ENCODE measurements at places on chromosomes 11 and 22.

GRCh38 chr11:10474551-10474950 is 19.5 kb downstream of the AMPD3 start:
- no peak for DNase-seq

DNA sequence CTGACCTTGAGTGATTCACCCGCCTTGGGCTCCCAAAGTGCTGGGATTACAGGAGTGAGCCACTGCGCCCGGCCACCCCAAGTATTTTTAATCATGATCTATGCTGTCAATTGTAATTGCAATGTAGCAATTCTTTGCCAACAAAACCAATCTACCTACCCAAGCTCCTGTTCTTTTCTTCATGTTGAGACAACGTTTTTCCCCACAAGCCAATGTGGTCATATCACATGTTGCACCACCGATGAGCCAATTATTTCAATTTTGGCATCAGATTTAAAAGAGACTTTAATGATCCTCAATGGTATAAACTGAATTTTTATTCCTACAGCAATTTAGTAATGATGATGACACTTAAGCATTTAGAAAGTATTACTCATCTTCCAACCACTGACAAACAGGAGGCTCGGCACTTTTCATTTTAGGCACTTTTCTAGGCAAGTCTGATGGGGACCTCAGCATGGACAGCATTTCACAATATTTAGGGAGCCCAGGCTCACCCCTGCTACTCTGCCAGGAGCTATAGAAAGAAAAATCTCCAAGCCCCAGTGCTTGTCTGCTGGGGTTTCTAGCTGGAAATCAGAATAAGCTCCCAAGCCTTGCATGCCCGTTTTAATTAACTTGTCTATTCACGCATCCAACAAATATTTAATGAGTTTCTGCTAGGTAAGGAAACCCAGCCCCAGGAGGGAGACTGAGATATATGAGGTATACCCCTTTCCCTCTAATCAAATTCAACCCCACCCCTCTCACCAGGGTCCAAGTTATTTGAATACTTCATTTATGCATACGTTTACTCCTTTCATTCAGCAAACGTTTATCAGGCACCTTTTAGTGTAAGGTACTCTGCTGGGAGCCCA is 291.4 kb downstream of the ST3GAL4 start:
- DNase-seq: no peak

DNA sequence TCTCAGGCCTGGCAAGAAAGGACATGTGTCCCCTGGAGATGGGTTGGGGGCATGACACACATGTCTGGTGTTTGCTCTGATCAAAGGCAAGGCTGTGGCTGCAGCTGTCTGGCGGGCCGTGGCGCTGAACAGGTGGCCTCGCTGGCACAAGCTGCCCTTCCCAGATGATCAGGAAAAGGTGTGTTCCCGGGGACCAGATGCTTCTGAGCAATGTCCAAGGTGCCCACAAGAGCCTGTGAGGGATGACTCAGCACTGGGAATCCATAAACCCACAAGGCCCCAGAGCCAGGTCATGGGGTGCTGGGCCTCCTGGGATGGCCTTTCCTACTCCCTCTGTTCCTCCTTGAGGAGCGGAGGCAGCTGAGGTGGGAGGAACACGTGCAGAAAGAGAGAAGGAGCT is 9.7 kb upstream of the LRP5 start:
- DNase-seq: no peak

DNA sequence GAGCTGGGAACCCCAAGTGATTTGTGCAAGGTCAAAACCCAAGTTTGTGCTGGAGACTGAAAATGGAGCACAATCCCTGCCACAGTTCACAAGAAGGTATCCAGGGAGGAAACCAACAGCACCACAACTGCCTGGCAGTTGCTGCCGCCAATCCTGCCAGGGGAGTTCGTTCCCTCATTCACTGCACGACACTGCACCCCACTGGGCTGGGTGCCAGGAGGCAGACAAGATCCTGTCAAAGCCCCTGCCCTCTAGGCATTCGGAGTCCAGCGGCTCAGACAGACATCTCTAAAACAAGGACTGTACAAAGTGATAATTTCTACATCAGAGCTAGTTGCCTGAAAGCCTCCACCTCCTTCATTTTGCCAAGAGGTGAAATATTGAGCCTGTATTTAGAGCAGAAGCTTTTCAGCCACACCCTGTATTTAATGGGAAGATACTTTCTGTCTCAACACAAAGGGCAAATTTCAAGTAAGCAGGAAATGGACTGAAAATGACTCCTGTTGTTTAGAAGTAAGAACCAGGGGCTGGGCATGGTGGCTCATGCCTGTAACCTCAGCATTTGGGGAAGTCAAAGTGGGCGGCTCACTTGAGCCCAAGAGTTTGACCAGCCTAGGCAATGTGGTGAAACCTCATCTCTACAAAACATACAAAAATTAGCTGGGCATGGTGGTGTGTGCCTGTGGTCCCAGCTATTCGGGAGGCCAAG is 277.4 kb upstream of the NARS2 start:
- DNase-seq: peak; percentile 6

GRCh38 chr22:44707752-44708151 is 5.7 kb downstream of the PRR5 start:
- DNase-seq: no peak

DNA sequence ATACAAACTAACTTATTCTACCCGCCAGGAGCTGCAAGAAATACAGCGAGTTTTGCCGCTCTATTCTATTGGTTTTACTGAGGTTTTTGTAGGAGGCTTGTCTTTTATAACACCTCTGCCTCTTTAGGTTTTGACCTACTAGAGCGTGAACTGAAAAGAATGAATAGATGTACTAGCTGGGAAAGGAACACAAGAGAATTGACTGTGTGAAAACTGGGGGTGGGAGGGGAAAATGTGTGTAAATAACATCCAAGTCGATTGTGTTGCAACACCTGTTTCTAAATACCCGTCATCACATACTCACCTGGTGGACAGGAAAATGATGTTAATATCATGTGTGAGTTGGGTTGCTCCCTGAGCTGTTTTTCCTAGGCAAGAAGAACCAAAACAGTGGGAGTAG is 12.9 kb upstream of the JHY start:
- DNase-seq: no peak

Measured in NB4 (cell line).